ENCODE measurements at places on chromosomes 4 and X.

DNA sequence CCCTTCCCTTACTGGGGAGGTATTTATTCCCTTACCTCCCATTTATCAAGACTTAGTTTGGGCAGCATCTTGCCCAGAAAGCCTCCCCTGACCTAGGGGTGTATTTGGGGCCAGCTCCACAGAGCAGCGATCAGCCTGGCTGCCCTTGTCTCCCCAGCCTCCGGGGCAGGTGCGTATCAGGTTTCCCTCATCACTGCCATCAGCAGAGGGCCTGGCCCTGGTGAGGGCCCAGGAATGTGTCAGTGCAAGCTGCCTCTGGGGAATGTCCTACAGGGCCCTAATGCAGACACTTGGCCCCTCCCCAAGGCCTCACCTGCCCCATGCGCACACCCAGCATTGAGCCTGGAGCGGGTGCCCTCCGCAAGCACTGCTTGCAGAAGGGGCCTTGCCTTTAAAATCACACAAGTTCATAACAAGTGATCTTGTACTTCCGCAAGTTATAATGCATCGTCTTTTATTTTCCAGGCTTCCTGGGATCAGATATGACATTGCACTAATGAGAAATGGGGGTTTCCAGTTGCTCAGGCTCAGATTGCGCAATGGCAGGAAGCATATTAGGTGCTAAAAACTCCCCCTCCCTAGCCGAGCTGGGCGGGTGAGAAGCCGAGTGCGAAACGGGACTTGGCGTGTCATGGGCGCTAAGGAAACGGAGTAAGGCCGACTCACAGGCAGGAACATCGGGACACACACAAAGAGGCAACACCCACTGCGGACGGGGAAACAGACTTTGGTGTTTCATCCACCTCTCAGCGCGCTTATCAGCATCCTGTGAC, 25.4 kb upstream of the AFAP1 start:
- peak; percentile 33 for DNase-seq

GRCh38 chr4:153506341-153507309, 40.5 kb downstream of the TMEM131L start:
- DNase-seq, result no peak

- no peak for DNase-seq
Measured at GRCh38 chr4:145730026-145730425, 50.1 kb downstream of the C4orf51 start.

GRCh38 chrX:109774706-109775105, 41.6 kb upstream of the ACSL4 start:
- no peak for DNase-seq

DNA sequence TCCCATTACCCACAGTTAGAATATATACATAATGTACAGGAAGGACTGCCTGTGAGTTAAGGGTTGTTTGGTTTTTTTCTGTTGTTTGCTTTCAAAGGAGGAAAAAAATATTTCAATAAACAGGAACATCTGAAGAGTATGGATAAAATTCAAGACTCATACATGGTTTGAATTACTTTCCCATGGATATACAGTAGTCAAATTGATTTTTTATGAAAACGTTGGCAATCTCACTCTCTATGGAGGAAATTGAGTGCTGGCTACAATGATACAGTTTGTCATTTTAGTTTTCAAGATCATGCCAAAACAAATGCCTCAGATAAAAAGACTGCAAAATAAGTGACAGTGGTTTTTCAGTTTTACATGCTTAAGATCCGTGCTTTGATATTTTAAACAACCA, 116.6 kb downstream of the SH3RF1 start:
- no peak for DNase-seq

- no peak for DNase-seq
Measured at GRCh38 chrX:107729558-107730297, 45.9 kb downstream of the TSC22D3 start.

GRCh38 chr4:156773648-156774357, 197.8 kb downstream of the PDGFC start:
- DNase-seq, result no peak

DNA sequence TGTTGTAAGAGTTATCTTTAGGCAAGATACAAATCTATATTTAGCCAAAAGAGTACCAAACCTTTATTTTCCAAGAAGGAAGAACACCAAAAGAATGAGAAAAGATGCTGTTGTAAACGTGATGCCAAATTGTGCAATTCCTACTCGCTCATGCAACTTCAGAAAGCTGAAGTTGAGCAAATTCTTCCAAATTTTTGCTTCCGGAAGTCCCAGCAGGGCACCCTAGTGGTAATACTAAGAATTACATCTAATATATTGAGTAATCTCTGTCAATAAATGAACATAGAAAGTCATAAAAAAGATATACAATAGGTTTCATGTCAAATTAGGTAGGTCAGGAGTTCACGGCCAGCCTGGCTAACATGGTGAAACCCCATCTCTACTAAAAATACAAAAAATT, 36.0 kb upstream of the SMARCAD1 start:
- DNase-seq, result no peak

DNA sequence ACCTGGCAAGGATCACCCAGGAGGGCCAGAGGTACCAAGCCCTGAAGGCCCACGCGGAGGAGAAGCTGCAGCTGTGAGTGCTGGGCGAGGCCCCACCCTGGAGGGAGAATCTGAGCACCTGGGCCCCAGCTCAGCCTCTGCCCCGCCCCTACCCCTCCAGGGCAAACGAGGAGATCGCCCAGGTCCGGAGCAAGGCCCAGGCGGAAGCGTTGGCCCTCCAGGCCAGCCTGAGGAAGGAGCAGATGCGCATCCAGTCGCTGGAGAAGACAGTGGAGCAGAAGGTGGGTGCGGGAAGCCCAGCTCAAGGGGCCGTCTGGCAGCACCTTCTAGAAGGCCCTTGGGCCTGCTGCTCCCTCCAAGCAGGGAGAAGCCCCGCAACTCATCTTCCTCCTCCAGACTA, 23.2 kb downstream of the TACC3 start:
- DNase-seq, result no peak

GRCh38 chr4:121338518-121338917, 42.3 kb downstream of the QRFPR start:
- DNase-seq, result no peak

DNA sequence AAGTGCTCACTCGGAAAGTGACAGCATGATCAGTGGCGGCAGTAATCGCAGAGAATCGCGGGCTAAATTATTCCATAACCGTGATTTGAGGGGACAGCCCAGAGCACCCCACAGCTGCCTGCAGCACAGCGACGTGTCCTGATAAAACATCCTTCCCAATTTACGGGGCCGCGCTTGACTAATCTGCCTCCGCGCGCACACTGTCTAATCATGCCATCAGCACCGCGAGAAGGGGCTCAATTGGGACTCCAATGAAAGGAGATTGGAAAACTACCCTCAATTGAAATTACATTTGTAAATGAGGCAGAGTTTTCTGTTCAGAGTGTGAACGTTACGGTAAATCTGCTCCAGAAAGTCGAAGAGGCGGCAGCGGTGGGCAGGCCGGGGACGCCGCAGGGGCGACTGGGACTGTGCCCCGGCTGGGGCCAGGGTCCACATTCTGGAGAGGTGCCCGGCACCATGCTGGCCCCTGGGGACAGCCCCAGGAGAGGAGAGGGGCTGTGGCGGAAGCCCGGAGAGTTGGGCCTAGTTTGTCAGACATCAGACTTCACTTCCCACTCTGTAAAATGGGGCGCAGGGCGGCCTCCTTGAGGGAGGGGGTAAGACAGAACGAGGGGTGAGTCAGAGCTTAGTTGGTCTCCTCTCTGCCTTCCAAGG, 107.7 kb downstream of the FAM53A start:
- no peak for DNase-seq

- DNase-seq, result peak; percentile 56
Measured at GRCh38 chr4:185217408-185217975, 8.1 kb downstream of the SNX25 start.

- no peak for DNase-seq
Measured at GRCh38 chrX:104084534-104085277, 8.7 kb upstream of the TMSB15C start.

GRCh38 chrX:114584375-114584943, 573 bp downstream of the HTR2C start:
- no peak for DNase-seq

GRCh38 chrX:53281963-53282695, 745 bp upstream of the IQSEC2 start:
- DNase-seq, result no peak

DNA sequence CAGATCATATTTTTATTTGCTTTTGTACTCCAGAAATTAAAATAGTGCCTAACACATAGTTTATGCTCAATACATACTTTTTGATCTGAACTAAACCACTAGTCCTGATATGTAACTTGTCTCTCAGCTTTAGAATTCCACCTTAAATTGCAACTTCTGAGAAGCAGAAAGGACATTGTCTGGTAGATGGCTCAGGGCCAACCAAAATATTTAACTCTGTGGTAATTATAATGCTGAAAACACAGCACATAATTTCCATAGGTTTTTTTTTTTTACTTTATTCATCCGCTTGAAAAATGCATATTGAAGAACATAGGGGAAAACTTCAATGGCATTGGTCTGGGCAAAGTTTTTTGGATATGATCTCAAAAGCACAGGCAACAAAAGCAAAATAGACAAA, 59.3 kb downstream of the AREG start:
- DNase-seq, result no peak

DNA sequence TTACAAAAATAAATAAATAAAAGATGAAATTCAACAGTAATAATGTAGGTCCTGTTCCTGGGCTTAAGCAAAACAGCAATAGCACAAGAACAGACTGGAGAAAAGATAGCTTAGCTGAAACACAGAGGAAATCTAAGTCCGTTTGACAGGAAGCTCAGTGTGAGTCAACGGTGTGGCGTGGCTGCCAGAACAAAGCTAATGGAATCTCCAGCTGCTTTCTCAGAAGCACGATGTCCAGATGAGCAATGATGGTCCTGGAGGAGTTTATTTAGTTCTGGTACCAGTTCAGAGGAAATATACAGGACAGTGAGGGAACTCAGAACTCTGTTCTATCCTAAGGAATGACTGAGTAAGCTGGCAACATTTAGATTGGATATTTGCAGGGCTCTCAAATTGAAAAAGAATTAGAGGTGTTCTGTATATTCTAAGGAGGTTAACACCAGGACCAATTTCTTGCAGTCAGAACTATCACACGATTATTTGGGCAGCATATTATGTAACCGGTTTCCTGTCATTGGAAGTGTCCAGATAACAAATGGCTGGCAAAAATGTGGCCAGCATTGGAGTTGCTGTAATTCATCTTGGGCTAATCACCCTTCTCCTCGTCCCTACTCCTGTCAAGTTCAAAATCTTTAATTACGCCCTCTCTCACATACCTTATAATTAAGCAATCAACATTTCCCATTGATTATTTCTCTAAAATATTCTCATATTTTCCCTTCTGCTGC, 12.7 kb downstream of the GAB3 start:
- DNase-seq, result no peak

DNA sequence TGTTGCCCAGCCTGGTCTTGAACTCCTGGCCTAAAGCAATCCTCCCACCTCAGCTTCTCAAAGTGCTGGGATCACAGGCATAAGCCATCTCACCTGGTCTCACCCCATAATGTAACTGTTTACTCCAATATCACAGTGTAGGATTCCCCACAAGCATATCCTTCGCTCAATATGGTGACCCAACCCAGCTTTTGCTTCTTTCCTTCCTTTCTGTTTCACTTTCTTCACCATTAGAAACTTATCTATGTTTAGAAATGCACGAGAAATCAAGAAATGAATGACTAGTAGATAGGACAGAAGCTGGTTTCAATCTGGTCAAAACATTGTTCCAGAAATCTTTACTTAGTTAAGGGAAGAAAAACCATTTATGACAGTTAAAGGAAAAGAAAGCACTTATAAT, 18.9 kb downstream of the TSPAN5 start:
- DNase-seq, result no peak

GRCh38 chr4:135921081-135921480, 1611.2 kb downstream of the PCDH18 start:
- DNase-seq, result no peak

DNA sequence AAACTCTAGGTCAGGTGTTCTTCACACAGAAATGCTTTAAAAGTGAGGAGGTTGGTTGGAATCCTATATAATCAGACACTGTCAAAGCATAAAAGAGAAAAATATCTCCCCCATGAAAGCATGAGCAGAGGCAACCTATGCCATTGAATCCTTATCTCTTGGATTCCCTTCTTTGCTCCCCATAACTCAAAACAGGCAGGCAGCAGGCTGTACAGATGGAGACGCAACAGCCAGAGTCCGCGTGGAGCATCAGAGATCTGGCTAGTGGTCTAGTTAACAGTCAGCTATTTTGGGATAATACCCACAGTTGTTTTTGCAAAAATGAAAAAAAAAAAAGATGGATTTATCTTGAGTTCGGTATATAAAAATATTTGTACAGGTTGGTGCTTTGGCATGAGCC, 490.0 kb upstream of the TENM3 start:
- no peak for DNase-seq

GRCh38 chr4:32569861-32570260, 1849.7 kb downstream of the PCDH7 start:
- DNase-seq, result no peak

- DNase-seq, result no peak
Measured at GRCh38 chr4:161486461-161486860, 677.3 kb downstream of the FSTL5 start.

GRCh38 chrX:108442901-108443464, 3.3 kb downstream of the COL4A5 start:
- no peak for DNase-seq

- DNase-seq, result no peak
Measured at GRCh38 chrX:129996120-129996519, 13.7 kb downstream of the BCORL1 start.

DNA sequence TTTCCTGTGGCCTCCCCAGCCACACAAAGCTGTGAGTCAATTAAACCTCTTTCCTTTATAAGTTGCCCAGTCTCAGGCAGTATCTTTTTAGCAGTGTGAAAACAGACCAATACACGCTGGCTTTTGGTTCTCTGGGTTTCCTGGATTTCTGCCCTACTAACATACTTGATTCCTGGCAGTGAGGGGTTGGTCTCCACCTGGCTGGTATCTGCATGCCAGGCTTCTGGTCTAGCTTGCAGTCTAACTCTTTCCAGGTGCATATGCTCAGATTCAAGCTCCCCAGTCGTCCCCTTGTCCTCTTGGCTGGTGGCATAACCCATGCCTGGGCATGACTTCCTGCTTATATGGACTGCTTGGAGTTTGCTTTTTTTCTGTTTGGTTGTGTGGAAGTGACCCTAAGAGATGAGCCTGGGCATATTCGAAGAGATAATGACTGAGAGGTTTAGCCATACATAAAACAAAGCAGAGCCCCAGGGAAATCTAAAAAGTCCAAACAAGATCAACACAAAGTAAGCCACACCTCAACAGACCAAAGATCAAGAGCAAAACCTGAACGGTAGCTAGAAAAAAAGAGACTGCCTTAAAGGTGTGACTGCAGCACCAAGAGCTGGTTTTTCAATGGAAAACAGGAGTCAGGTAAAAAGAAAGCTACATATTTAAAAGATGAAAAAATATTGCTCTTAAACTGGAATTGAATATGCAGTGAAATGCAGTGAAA, 102.1 kb upstream of the STS start:
- no peak for DNase-seq

GRCh38 chrX:1511829-1512228, 25.2 kb downstream of the P2RY8 start:
- DNase-seq, result no peak

GRCh38 chr4:105708181-105709080, at the start of the genes GSTCD and INTS12:
GSTCD (plus strand) TSS chr4:105708784; CDS start chr4:105717614, 8,830 bp downstream.
INTS12 (minus strand) TSS chr4:105708689; CDS start chr4:105700005, 8,684 bp downstream.
- peak; percentile 92 for DNase-seq

GRCh38 chr4:90960840-90961239, 833.6 kb downstream of the CCSER1 start:
- DNase-seq, result no peak

GRCh38 chrX:111355523-111356115, 56.4 kb downstream of the DCX start:
- no peak for DNase-seq

GRCh38 chr4:121011138-121011537, 61.2 kb downstream of the NDNF start:
- no peak for DNase-seq
